ENCODE measurements at places on chromosomes 4 and X.

- H3K27ac ChIP-seq, result no peak overlapping the region
- H3K4me3 ChIP-seq, result no peak overlapping the region
- no peaks in the 10 kb centered on the region for H3K36me3 ChIP-seq
Measured at GRCh38 chr4:65340382-65341109, 329.7 kb downstream of the EPHA5 start.

- H3K27ac ChIP-seq, result peak overlapping the region; percentile 32
- peaks cover 27% of the 10 kb centered on the region for H3K4me1 ChIP-seq
- H3K36me3 ChIP-seq, result no peaks in the 10 kb centered on the region
- no peak overlapping the region for H3K4me3 ChIP-seq
- no peaks in the 10 kb centered on the region for H3K27me3 ChIP-seq
Measured at GRCh38 chrX:45233531-45233930, 32.9 kb upstream of the DIPK2B start.

- no peak overlapping the region for H3K4me3 ChIP-seq
- H3K4me1 ChIP-seq, result no peaks in the 10 kb centered on the region
- no peak overlapping the region for H3K27ac ChIP-seq
Measured at GRCh38 chr4:119010909-119011606, 122.4 kb downstream of the SYNPO2 start.

GRCh38 chrX:32530802-32531403, 680.4 kb downstream of the DMD start:
- no peak overlapping the region for H3K27ac ChIP-seq
- ATAC-seq, result no peak
- H3K4me1 ChIP-seq, result no peaks in the 10 kb centered on the region

DNA sequence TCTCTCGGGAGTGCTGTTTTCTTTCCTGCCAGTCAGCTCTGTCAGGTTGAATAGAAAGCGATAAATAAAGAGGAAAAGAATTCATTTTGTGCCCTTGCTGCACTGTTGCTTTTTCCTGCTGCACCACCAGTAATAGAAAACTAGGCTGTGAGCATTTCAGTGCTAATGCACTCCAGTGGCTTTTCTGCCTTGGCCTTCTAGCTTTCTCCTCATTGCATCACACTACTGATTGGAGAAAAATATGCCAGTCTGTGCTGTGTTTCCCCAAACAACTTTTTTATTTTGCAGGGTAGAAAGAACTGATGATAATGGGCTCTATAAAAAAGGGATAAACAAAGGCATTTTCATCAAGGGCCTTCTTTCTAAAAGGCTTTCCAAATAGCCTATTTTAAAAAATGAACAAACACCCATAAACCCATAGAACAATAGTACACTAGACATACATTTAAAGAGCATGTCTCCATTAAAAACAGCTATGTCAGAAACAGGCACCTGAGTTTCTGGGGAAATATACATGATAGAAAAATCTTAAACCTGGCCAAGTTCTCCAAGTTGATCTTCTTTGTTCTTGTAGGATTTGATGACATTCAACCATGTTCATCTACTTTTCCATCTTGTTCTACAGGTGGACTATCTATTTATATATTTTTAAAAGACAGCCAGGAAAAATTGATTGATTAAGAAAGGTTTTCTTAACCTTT, 86.3 kb downstream of the GPRIN3 start:
- H3K4me3 ChIP-seq, result no peak overlapping the region
- no peak for ATAC-seq
- H3K27ac ChIP-seq, result no peak overlapping the region

GRCh38 chr4:77009511-77010115, 60.1 kb downstream of the SEPTIN11 start:
- H3K27me3 ChIP-seq, result no peaks in the 10 kb centered on the region
- no peak overlapping the region for H3K4me3 ChIP-seq
- no peak overlapping the region for H3K27ac ChIP-seq
- ATAC-seq, result no peak
- H3K36me3 ChIP-seq, result peaks cover 65% of the 10 kb centered on the region

- H3K27ac ChIP-seq, result no peak overlapping the region
- ATAC-seq, result no peak
- no peak overlapping the region for H3K4me3 ChIP-seq
- no peaks in the 10 kb centered on the region for H3K36me3 ChIP-seq
- no peaks in the 10 kb centered on the region for H3K27me3 ChIP-seq
Measured at GRCh38 chrX:96480081-96480480, 204.6 kb upstream of the DIAPH2 start.

GRCh38 chr4:28555866-28556265, 1695.2 kb downstream of the STIM2 start:
- H3K4me1 ChIP-seq, result no peaks in the 10 kb centered on the region
- H3K4me3 ChIP-seq, result no peak overlapping the region
- no peak overlapping the region for H3K27ac ChIP-seq
- ATAC-seq, result no peak
